ENCODE measurements at places on chromosomes 16 and 17.

- DNase-seq, result no peak
These were observed 2.4 kb upstream of the TBX2 start for GRCh38 chr17:61397086-61397842.

DNA sequence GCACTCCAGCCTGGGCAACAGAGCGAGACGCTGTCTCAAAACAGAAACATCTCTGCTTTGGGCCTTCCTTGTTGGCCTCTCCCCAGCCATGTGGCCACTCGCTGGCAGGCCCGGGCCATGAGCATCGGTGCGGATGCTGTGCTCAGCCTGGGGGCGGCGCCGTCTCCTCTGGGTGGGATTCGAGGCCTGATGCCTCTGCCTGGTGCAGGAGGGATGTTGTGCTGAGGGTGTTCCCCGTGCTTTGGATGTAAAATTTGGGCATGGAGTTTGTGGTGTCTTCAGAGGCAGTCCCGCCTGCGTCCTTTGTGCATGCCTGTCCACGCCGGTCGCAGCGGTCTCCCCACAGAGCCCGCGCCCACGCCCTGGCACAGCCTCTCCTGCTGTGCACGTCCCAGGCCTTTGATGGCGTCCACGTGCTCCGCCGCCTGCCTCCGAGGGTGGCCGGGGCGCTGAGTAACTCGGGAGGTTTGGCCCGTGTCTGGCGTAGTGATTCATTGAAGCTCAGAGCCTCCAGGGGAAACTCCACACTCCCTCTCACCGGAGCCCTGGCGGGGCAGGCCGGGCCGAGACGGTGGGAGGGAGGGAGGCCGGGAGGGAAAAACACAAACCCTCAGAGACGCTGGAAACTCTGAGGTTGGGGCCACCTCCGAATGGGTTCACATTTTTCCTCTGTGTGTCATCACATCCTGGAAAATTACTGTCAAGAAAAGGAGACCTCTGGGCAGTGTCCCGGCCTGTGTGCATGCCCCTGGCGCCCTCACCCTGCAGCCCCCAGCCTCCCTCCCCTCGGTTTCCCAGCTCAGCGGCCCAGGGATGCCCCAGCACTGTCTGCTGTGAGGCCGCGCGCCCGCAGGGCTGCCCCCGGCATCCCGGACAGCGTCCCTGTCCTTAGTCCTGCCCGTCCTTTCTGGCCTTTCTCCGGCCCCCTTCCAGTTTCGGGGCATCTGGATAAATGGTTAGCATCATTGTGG lies 19.0 kb downstream of the CENPX start:
- no peak for DNase-seq

DNA sequence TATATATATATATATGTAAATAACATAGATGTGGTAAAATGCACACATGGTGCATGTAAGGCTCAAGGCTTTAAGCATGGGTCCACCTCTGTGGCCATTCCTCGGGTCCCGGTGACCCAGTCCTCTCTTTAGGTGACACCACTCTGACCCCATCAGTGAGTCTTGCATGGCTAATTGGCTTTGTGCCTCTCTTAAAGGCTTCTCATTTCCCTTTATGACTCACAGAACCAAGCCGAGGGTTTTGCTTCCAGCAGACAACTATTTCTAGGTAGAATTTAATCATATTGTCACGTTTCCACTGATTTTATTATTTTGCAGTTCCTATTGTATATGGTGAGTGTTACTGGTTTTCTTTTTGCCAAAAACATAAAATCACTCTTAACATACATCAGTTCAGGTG lies 59.7 kb downstream of the PLCG2 start:
- no peak for DNase-seq

- no peak for DNase-seq
These were observed 11.5 kb upstream of the RFFL start for GRCh38 chr17:35074711-35075707.

- no peak for DNase-seq
These were observed 121.1 kb downstream of the IRX5 start for GRCh38 chr16:55051571-55052347.

DNA sequence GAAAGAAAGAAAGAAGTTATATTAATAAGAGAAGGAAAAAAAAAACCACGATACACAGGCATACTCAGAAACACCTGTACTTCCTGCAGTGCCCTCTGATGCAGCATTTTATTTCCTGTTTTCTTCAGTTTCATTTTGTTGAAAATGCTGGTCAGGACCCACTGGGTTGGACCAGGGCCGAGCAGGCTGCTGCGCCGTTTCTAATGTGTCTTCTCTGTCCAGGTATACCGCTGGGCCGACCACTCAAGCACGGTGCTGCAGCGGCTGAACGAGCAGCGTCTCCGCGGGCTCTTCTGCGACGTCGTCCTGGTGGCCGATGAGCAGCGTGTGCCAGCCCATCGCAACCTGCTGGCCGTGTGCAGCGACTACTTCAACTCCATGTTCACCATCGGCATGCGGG lies 8.3 kb downstream of the KLHL36 start:
- DNase-seq, result no peak

DNA sequence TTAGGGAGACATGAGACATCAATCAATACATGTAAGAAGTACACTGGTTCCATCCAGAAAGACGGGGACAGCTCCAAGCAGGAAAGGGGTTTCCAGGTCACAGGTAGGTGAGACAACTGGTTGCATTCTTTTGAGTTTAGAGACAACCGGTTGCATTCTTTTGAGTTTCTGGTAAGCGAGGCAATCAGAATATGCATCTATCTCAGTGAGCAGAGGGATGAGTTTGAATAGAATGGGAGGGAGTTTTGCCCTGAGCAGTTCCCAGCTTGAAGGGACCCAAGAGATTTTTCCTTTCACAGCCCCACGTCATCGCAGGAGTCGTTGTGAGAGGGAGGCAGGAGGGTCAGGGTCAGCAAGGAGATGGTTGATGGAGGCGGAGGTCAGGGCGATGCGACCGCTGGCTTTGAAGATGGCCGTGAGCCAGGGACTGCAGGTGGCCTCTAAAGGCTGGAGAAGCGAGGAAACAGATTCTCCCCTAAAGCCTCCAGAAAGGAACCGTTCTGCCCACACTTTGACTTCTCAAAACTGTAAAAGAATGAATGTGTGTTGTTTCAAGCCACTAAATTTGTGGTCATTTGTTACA lies 36.5 kb downstream of the IRF8 start:
- DNase-seq, result no peak

DNA sequence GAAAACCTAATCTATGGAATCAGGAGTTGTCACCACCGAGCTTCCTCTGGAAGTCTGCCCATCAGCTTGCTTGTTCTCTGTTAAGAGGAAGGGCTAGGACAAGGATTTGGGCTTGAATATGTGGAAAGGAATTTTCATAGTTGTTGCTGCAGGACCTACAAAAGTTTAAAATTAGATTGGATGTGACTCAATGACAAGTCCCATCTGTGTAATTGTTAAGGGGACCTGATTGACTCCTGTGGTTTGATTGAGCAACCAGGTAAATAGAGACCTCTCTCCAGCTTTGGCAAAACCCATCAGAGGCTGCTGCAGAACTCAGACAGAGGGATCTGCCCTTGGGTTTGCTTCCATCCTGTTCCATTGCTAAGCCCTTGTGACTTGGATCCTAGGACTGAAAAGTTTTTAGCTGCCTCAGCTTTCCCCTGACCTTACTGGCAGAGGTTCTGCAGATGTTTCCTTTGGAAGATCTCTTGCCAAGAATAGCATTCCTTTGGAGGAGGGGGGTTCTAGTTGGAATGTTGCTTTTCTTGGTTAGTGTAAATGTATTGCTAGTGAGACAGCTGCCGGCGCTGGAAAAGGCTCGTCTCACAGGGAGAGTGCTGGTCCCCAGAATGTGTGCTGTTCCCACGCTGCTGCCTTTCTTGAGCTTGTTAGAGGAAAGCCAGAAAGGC lies 50.0 kb downstream of the SF3B3 start:
- DNase-seq, result no peak

DNA sequence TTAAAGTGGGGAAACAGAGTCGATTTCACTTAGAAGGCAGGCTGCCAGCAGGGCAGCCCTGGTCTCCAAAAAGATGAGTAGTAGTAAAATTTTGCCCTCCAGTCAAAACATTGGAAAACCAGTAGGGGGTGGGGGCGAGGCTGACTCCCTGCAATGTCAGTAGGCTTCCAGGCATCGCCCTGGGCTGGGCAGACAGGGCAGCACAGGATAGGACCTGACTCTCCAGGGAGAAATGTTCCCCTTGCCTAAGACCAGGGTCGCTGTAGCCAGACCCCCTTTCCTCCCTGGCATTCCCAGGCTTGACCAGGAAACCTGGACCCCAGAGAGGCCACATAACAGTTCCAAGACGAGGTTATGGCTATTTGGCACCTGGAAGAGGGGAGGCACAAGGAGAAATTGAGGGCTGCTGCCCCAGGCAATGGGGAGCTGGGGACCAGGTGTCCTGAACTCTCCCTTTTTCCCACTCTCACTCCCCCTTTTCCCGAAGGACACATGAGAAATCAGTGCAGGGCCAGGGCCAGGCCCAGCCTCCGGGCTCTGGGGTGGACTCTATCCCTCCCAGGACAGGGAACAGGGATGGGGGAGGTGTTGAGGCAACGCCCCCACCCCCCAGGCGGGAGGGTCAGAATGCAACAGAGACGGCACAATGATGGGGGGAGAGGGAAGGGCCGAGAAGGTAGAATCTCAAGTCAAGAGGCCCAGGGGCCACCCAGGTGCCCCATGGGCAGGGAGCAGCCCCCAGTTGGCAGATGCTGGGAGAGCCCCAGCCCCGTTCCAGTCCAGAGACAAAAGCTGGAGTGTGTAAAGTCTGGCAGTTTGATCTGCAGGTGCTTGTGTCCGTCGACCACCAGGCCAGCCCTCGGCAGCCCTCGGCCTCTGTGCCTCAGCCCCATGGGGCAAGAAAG lies 4.5 kb upstream of the SAMD14 start:
- no peak for DNase-seq

DNA sequence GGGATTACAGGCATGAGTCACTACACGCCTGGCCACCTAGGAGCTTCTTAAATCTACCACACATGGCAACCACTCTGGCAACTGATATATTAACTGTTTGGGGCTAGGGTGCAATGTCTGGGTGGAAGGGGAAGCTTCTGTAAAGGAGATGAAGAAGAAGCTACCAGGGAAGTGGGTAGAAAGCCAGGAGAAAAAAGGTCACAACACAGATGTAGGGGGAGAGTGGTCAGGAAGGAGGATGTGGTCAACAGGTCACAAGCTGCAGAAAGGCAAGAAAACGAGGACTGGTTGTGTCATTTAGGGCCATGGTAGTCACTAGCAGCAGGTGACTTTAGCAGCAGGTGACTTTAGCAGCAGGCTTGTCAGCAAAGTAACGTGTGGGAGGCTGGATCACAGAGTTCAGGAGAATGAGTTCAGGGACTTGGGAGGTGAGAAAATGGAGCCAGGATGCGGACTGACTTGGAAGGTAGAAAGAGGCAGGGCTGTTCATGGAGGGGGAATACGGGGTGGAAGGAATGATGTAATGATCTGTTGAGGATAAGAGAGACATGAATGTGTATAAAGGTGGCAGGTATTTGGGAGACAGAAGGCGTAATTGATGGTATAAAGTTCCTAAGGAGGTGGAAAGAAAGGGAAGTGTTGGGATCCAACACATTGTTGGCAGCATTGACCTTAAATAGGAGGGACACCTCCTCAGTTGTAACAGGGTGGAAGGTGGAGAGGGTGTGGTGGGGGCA lies 16.3 kb upstream of the WFIKKN2 start:
- no peak for DNase-seq

DNA sequence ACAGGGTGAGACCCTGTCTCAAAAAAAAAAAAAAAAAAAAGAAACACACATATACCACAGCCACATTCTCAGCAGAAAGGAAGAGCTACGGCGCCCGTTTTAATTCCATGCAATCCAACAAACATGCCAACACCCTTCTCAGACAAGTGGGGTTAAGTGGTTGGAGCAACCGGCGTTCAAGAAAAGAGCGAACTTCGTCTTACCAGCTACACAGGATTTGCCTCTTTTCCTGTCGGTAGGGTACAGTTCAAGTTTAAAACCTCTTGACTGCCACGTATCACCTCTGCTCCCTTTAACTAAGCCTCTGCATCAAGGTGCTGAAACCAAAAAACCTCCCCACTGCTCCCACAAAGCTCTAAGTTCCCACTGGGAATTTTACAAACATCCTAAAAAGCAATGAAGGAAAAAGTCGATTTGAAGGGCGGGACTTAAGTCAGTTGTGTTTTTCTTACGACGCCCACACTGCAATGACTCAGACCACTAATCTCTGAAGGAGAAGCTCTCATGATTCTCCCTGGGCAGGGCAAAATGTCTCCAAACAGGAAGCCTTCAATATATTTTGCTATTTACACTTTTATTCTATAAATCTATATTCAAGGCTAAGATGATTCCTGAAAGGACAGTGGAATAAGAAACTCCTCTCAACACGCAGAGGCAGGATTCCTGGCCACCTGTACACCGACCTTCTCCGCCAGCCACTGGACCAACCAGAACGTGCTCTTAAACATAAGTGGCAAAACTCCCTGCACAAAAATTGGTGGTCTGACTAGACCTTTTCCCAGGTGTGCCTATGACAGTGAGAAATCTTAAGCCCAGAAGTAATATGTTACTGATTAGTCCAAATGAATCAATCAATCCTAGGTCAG lies 18.8 kb downstream of the SRP68 start:
- DNase-seq, result no peak

DNA sequence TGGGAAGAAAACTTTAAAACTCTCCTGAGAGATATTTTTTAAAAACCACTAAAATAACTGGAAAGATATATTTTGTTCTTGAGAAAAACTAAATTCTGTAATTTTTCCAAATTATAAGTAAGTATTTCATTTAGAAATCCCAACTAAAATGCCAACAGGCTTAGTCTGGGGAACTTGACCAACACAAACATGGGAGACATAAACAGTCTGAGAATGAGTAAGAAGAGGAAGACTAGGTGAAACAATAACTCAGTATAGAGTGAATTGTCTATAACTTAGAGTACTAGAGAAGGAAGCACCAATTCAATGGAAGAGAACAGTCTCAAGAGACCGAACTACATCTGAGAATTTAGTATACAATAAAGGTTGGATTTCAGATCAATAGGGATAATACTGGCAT lies 2.9 kb downstream of the CMTM1 start:
- DNase-seq, result no peak

DNA sequence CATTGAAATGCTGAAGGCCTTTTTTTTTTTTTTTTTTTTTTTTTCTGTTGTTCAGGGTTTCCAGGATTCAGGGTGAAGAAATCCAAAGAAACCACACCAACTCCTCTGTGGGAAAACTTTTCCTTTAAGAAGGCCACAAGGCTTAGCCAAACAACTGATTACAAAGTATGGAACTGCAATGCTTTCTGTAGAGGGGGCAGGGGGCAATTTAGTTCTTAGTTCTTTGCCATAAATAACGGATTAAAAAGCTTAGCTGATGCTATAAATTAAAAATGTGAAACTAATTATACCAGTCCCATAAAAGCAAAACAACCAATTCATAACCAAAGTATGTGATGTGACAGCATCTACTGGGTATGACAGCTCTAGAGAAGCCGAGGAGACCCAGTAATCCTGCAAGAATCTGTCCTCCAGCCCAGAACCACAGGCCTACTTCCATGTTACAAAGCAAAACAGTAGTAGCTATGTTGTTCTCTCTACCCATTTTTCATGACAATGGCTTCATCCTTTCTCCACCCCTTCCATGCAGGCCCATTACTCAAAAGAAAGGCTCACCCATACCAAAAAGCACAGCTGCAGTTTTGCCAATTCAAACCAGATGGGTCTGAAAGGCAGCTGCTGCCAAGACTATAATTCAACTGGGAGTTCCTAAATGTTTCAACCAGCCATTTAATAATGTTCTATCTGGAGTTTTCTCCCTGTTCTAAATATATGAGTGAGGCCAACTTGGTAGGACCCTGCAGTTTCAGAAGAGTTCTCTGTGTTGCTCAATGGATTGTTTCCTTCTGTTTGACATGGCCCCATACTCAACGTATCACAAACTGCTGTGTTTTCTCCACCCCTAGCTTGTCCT lies 167.1 kb upstream of the ZFHX3 start:
- no peak for DNase-seq

Measured in NCI-H2081 (cell line).